ENCODE measurements at places on chromosomes 5 and 9.

DNA sequence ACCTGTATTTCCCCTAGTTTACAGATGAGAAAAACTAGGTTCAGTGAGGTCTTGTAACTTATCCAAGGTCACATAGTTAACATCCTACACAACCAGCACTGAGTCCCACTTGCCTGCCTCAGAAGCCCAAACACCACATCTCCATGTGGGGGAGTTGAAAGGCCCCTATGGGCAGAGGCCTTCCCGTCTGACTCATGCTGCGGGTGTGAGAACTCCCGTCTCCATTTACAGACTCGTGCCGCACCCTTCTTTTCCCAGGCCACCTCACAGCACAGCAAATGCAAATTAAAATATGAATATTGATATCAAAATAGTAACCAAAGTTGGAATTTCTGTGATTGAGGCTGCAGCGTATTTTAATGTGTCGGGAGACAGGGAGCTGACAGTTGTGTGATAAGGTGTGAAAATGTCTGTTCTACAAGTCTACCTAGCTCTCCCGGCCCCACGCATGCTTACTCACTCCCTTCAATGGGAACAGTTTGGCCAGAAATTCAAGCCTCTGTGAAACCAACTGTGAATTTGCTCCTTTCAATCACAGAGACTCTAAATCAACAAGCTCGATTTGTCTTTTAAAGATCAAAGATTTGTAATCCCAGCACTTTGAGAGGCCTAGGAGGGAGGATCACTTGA lies 90.1 kb downstream of the CRB2 start:
- no peak for DNase-seq

DNA sequence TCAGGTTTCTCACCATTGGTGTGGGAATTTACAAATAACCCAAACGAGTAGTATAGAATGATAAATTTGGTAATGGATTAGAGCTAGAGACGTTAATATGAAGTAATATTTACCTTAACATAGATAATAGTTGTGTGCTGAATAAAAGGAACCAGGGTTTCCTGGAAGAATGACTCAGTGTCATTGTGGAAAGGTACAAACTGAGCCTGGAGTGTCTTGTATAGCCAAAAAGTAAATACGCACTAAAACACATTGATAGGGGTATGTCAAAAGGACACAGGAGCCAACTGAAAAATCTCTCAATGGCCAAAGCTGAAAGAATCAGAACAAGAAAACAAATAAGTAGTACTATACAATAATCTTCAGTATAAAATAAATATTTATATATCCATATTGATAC lies 363.5 kb downstream of the SLCO4C1 start:
- DNase-seq: no peak

- DNase-seq: no peak
Measured at GRCh38 chr9:34716711-34717110, 6.8 kb upstream of the CCL21 start.

- DNase-seq: peak; percentile 54
Measured at GRCh38 chr5:176365351-176366231, at the start of gene ARL10. TSS of gene ARL10 (plus strand) at chr5:176365487. CDS start at chr5:176365564, 77 bp downstream.

GRCh38 chr9:134227451-134228411 lies 63.4 kb upstream of the RNU6ATAC start:
- no peak for DNase-seq

DNA sequence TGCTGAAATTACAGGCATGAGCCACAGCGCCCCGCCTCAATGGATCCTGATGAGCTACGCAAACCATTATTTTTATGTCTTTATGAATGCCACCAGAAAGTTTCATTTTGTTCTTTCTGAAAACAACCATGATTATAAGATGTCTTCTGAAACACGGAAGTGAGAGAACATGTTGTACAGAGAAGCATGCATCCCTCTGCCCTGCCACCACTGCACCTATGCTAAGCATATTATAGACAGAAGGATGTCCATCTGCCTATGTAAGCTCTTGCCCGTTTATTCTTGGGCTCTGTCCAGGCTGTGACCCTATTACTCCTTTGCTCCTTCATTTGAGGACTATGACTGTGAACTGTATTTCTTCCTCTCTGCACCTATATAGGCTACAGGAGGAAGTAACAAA lies 74.3 kb downstream of the GRAMD2B start:
- no peak for DNase-seq

GRCh38 chr9:17462869-17463464 lies 115.9 kb upstream of the SH3GL2 start:
- peak; percentile 17 for DNase-seq

GRCh38 chr9:84620338-84620737 lies 49.2 kb upstream of the NTRK2 start:
- no peak for DNase-seq

DNA sequence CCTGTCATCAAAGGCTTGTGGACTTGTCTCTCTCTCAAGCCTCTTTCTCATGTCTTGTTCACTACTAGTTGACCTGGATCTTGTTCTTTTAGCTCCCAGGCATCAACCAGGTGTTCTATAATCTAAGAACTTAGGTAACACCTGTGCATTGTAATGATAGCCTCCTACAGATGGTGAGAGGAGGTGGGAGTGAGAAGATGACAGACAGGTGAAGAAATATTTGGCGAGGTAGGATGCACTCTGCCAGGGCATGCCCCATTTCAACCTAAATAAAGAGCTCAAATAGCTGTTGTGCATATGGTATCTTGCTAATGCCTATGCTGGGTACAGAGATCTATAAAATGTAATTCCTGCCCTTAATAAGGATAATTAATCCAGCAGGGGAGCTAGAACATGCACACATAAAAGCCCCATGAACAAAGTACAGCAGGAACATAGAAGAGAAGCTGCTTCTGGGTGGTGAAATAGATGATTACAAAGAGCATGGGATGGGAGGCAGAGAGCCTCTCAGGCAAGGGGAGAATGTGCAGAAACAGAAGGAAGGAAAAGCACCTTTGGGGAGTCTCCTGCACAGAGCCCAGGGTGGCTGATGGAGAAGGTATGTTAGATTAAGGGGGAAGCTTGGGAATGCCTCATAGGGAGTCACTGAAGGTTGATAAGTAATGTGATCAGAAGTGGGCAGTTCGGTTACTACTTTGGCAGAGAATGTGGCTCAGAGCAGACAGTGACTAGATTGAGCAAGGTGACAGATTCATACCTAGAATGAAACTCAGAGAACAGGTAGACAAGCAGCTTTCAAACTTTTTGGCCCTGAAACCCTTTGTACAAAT lies 28.0 kb upstream of the PLIN2 start:
- DNase-seq: no peak

All from CD4-positive, alpha-beta T cell treated with Interleukin-2 at 100 ng/mL for 4 hours (primary cell).